IMR-90 (cell line): ENCODE measurements at places on chromosomes 1 and 21. TPM values are rescaled to one million over a fixed set of nuclear protein-coding genes. Genes with fewer than 3 reads are reported as not detected.

GRCh38 chr1:15391366-15391765 is 18.3 kb upstream of the EFHD2 start:
- no peak for DNase-seq

The PGLYRP4 gene
- total RNA-seq: not detected in 2 replicates

- no peak for DNase-seq
These were observed 20.0 kb upstream of the CLIC6 start for GRCh38 chr21:34648739-34649297.

The ELAVL4 gene
- not detected in 2 replicates for total RNA-seq

DNA sequence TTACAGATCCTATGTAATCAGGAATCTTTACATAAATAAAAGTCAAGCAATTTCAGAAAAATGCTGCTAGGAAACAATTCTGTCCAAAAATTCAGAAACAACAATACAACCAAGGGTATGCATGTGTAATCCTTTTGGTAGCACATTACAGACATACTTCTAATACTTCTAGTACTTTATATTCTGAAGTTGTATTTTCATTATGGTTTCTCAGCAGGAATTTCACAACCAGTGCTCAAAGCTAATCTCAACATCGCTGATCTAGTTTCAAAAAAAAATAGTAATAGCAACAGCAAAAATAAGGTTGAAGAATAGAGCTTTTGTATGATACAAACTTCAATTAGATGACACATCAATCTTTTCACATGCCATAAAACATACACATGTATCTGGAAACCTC is 545.2 kb downstream of the LTN1 start:
- DNase-seq: peak; percentile 68

DNA sequence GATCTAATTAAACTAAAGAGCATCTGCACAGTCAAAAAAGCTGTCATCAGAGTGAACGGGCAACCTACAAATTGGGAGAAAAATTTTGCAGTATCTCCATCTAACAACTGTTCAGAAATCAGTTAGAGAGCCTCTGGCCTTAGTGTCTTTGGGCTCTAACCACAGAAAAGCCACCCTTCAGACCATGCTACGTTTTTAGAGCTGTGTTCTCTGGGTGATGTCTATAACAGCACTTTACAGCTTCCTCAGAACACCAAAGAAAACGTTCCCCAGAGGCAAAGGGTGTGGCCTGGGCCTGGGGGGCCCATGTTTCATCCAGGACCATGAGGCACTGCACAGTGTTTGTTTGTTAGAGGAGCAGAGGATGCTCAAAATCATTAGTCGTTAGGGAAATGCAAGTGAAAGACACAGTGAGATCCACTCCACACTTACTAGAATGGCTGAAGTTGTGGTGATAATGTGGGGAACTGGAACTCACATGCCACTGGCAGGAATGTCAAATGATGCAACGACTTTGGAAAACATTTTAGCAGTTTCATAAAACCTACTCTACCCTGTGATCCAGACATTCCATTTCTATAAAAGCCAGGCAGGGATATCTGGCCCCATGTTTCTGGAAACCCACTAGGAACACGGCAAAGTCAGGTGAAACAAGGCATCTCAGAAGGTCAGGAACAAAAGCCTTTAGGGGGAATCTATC is 250.4 kb upstream of the HOOK1 start:
- no peak for DNase-seq

DNA sequence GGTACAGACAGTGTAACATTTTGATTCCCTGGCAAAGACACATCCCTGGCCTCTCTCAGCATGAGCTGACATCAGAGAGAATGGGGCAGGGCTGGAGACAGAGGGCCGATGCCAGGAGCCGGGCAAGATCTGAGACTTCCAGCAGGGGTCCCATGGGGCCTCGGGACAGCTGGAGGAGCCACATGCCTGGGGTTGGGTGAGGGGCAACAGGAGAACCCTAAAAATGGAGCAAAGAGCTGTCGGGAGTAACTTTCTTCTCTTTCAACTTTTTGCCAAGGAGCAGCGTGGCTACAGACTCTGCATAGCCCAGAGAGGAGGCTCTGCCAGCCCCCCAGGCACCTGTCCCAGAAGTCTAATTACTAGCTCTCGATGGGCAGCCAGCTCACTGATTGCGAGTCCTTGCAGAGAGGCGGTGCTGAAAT is 130.8 kb downstream of the LACTBL1 start:
- no peak for DNase-seq

DNA sequence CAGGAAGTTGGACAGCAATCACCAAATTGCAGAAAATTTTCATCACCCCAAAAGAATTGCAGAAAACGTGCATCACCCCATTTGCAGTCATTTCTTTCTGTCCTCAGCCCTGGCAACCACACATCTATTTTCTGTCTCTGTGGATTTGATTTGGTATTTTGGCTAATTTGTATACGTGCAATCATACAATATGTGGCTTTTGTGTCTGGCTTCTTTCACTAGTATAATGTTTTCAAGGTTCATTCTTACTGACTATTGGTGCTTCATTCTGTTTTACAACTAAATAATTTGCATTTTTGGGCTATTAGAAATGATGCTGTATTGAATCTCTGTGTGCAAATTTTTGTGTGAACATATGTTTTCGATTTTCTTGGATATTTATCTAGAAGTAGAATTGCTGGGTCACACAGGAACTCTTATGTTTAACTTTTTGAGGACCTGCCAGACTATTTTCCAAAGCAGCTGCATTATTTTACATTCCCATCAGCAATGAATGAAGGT is 24.8 kb upstream of the PRDM2 start:
- DNase-seq: no peak

GRCh38 chr1:68121536-68121935 is 71.1 kb upstream of the DIRAS3 start:
- peak; percentile 87 for DNase-seq

GRCh38 chr1:179090522-179090921 is 8.7 kb downstream of the TOR3A start:
- DNase-seq: no peak

GRCh38 chr1:240073097-240073496 is 18.6 kb upstream of the FMN2 start:
- no peak for DNase-seq

- DNase-seq: no peak
These were observed 511.9 kb upstream of the NCAM2 start for GRCh38 chr21:20486303-20486702.

- DNase-seq: no peak
These were observed 1.9 kb upstream of the MPZ start for GRCh38 chr1:161311595-161312181.

DNA sequence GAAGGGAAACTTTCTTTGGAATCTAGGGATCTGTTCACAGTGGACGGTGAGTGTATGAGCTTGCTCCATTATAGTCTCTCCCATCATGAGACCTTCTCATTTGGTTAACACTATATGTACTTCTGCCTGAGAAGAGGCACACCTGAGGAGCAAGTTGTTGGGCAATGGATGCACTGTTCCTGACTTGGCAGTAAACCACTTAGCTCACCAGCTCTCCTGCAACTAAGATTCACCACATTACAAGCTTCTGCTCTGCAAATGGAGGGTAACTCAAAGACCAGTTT is 10.2 kb downstream of the MACF1 start:
- no peak for DNase-seq

DNA sequence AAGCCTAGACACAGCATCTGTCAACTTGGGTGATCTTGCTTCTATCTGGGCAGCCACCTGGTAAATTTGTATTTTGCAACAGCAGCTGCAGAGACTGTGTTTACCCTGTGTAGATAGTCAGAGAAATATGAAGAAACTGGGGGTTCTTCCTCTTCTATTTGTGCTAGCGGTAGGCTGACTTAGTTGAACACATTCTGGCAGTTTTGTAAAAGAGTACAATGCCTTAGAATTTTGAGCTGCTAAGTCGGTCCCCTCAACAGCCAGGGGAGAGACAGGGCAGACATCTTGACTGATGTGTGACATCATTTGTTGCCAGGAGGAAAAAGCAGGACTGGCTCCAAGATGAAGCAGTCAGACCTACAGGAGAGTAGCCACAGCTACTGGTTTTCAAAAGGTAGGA is 53.7 kb downstream of the KCNJ6 start:
- peak; percentile 66 for DNase-seq

- DNase-seq: no peak
These were observed 91.1 kb upstream of the CACHD1 start for GRCh38 chr1:64378826-64379225.

GRCh38 chr1:234629026-234629425 is 19.0 kb upstream of the IRF2BP2 start:
- DNase-seq: no peak

The PLPPR5 gene
- under 0.01 TPM in 2 replicates for total RNA-seq

The CA6 gene
- not detected in 2 replicates for total RNA-seq

The FCAMR gene
- not detected in 2 replicates for total RNA-seq
